ENCODE measurements at places on chromosomes 16 and 17.
A peak's percentile ranks its signal among the peaks of the same experiment; 100 is the strongest.

- no peak for DNase-seq
These were observed 122.5 kb downstream of the XYLT1 start for GRCh38 chr16:17348042-17348783.

GRCh38 chr16:67419502-67419901 is 3.2 kb upstream of the ZDHHC1 start:
- no peak for DNase-seq

DNA sequence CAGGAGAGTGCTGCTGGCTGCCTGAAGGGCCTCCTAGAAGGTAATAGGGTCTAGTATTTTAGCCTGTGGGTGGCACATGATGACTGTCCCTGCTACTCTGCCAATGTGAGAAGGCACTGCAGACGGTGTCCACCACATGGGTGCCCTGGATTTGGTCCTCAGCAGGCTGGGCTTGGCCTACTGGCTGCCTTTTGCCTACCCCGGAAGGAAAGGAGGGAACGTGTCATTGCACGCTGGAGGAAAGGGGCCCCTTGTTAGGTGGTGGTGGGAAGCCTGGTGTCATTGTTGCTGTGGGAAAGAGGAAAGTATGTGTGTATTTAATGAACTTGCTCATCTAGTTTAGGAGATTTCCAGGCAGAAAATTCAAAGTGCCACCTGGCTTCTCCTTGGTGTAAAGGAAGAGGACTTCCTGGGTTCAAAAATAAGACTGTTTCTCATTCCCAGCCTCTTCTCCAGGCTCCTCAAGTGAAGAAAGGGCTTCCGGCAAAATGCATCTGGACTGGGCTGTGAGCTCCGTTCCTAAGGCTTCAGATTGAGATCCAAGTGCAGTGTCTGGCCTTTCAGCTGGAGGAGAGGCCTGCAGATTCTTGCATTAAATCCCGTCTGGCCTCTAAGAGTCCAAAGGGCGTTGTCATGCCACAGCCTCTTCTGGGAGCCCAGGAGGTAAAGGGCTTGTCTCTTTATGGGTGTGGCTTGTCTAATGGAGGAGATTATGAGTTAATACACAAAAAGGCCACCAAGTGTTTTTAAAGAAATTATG is 55.1 kb downstream of the RPTOR start:
- DNase-seq = no peak

- no peak for DNase-seq
These were observed 20.7 kb downstream of the UBN1 start for GRCh38 chr16:4868026-4868425.

- no peak for DNase-seq
These were observed 3.4 kb downstream of the NOD2 start for GRCh38 chr16:50696575-50697420.

GRCh38 chr17:7383742-7384488 is 3.0 kb downstream of the TNK1 start:
- no peak for DNase-seq

GRCh38 chr16:8892101-8892575 is 10.0 kb downstream of the LITAFD start:
- no peak for DNase-seq

DNA sequence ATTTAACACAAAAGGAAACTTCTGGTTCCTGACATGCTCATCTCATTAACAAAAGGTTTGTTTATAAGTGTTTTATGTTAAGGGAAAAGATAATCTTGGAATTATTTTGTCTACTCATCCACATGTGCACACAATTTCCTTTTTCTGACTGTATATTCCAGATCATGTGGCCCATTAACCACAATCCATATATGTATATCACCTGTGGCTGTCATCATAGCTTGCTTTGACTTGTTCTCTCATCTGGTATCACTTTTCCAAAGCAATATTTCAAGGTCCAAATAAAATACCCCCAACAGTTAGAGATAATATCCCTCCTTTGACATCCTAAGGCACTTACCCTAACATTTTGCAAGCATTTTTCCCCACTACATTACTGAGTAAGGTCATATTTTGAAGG is 856.1 kb downstream of the CDH11 start:
- no peak for DNase-seq

- no peak for DNase-seq
These were observed 71.6 kb upstream of the SMIM36 start for GRCh38 chr17:55582897-55583296.

DNA sequence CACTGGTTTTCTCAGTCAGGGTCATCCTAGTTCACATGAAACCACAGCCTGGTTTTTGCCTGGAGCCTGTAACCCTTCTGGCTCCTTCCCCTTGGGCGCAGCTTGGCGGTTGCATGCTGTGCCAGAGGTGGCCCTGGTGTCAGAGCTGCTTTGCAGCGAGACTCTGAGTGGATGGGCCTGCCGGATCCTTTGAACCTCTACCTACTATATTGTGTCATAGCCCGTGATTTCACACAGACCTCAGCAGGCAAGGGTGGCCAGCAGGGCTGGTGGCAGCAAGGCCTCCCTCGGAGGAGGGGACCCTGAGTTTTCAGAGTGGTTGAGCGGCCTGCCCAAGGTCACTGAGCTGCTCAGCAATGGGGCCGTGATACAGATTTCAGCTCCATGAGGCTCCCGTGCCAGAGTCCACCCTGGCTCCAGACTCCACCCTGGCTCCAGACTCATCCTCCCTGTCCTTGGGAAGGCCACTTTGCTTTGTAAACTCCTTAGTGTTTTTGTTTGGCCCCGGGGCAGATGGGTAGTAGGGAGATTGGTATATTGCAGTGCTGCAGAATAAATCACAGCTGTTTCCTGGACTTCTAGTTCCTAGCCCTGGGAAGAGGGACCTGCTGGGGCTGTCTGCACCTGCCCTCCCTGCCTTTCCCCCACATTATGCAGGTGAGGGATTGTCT is 9.7 kb downstream of the MPRIP start:
- DNase-seq = no peak

GRCh38 chr17:37717627-37718323 is 27.1 kb downstream of the HNF1B start:
- DNase-seq = no peak

- DNase-seq = no peak
These were observed 5.3 kb downstream of the ANKRD11 start for GRCh38 chr16:89484923-89485679.

DNA sequence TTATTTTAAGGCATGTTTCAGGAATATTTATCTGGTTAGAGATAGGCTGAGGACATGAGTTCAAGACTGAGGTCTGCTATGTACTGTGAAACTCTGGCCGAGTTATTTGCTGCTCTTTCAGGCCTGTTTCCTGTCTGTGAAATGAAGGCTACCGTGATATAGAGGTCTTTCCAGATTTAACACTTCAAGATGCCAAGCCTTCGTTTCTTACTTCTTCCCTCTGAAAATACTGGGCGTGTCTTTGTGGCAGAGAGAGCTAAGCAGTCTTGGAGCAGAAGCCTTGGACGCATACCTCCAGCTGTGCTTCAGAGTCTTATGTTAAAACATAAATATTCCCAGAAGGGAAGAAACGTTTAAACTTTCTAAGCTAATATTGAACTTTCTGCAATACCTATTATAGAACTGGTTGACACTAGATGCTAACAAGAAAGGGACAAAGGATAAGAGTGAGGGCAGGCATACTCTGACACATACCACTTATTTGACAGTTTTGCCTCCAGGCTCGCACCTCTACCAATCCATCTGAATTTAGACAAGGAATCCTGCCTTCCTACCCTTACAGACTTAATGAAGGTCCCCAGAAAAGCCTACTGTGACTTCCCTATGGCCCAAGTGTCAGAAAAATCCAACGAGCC is 17.5 kb downstream of the WIPI1 start:
- no peak for DNase-seq

- DNase-seq = no peak
These were observed 293.1 kb upstream of the N4BP1 start for GRCh38 chr16:48903039-48903438.

DNA sequence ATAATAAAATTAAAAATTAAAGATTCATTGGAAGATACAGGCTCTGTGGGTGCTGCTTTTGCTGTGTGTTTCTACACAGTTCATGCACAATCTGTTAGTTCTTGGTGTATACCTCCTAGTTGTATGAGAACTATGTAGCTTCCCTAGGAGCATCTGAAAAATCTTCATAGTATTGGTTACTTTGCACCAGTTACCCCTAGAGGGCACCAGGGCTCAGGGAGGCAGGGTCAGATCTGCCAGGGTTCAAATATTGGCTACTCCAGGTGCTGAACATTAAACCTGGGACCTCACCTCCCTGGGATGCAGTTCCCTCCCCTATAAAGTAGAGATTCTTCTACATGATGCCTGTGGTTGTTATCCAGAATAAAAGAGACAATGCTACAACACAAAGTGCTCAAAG is 583.0 kb upstream of the CDH11 start:
- no peak for DNase-seq

- no peak for DNase-seq
These were observed 116.1 kb upstream of the RBBP6 start for GRCh38 chr16:24423312-24423711.

DNA sequence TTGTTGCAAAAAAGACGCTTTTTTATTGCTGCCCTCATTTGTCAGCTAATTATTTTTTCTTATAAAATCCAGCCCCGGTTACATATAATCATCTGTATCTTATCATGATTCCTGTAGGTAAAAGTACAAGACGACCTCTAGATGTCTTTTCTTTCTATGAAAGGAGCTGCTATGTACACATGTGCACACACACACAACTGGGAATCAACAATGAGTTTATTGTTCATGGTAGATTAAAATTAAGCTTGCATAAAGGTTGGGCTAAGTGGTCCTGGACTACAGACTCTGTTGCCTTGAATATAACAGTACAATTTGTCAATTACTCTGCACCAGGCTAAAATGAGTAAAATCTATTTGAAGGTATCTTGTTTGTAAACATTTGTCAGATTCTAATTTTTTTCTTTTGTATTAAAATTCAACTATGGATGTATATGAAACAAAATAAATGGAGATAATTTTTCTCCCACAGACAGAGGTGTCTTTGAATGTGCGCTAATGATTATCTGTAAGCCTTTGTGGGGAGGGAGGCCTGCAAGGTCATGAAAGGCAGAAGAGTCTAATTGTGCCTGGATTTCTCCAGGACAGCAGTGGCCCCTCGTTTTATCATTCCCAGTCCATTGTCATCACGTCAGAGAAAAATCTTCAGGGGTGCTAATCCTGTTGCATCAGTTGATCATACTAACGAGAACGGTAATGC is 13.4 kb downstream of the C17orf58 start:
- DNase-seq = no peak

- no peak for DNase-seq
These were observed 31.7 kb downstream of the RPH3AL start for GRCh38 chr17:320809-321385.

- no peak for DNase-seq
These were observed 62.5 kb downstream of the CA10 start for GRCh38 chr17:52096056-52096455.

- no peak for DNase-seq
These were observed 741.1 kb downstream of the CDH11 start for GRCh38 chr16:64380751-64381150.

GRCh38 chr17:82213251-82214011 is 789 bp upstream of the CCDC57 start:
- no peak for DNase-seq

DNA sequence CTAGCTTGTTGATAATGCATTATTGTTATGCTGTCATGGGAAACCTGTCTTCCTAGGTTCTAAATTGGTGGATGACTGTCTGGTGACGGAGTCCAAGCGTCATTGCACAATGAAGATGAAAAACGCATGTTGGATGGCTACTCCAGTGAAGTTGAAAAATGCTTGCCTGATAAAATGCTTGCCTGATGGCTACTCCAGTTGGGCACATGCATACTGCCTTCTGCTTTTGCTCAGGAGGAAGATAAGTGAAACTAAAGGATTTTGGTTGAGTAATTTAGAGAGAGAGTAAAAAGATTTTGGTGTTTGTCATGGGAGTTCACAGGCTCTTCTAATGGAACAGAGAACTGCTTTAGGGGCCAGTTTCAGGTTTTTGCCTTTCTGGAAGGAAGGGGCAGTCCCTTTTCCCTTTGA is 118.6 kb downstream of the PRKCA start:
- no peak for DNase-seq

GRCh38 chr17:47776330-47777197 is 43.5 kb downstream of the TBX21 start:
- DNase-seq = peak; percentile 33

GRCh38 chr16:4372578-4373355 is 1.1 kb downstream of the VASN start:
- no peak for DNase-seq

DNA sequence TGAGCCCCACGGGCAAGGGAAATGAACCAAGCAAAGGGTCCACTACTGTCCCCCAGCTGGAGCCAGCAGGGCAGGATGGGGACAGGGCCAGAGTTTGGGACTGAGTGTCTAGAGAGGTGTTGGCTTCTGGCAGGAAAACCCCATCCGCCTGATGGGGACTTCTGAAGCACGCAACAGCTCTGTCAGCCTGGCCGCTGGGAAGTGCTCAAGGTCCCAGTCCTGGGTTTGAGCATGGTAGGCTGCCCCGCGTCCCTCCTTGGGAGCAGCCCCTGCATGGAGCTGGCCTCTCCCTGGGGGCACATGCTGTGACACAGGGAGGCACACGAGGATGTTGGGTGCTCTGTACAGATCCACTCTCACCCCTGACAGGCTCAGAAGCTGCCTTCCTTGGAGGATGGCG is 14.6 kb downstream of the ACE start:
- DNase-seq = no peak

DNA sequence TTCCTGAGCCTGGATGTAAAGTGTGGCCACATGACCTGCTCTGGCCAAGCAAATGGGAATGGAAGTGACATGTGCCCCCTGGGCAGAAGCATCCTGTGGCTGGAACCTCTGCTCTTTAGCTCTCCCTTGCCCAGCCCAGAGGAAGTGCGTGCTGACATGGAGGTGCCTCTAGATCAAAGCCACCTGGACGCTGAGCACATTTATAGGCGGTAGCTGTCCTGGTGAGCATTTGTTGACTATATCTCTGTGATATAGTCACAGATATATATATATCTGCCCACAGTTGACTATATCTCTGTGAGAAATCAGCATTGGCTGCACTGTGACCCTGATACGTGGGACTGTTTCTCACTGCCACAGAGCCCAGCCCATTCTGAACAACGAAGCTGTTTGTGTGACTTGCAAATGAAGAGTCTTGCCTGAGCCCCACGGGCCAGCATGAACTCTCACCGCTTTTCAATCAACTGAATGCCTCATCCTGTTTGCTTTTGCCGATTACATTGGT is 118.8 kb downstream of the C16orf95 start:
- DNase-seq = no peak
